ENCODE measurements at places on chromosomes 4 and X.

GRCh38 chr4:38017609-38018008 lies 57.4 kb downstream of the PTTG2 start:
- DNase-seq: no peak

- DNase-seq: no peak
These were observed 66.1 kb downstream of the NR3C2 start for GRCh38 chr4:148376151-148376550.

GRCh38 chrX:103418811-103419340 lies 42.5 kb downstream of the BEX3 start:
- DNase-seq: no peak

DNA sequence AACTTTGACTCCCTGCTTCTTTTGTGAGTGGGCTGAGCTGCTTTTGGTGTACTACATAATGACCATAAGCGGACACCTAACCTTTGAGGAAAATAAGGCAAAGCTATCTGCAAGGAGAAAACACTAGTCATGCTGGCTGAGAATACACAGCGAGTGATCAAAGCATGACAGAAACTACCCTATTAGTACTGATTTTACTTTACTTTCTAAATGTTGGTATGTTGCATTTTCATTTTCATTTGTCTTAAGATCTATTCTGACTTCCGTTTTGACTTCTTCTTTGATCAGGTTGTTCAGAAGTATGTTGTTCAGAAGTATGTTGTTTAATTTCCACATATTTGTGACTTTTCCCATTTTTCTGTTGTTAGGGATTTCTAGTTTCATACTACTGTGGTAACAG lies 361.1 kb downstream of the TRAM1L1 start:
- DNase-seq: no peak

DNA sequence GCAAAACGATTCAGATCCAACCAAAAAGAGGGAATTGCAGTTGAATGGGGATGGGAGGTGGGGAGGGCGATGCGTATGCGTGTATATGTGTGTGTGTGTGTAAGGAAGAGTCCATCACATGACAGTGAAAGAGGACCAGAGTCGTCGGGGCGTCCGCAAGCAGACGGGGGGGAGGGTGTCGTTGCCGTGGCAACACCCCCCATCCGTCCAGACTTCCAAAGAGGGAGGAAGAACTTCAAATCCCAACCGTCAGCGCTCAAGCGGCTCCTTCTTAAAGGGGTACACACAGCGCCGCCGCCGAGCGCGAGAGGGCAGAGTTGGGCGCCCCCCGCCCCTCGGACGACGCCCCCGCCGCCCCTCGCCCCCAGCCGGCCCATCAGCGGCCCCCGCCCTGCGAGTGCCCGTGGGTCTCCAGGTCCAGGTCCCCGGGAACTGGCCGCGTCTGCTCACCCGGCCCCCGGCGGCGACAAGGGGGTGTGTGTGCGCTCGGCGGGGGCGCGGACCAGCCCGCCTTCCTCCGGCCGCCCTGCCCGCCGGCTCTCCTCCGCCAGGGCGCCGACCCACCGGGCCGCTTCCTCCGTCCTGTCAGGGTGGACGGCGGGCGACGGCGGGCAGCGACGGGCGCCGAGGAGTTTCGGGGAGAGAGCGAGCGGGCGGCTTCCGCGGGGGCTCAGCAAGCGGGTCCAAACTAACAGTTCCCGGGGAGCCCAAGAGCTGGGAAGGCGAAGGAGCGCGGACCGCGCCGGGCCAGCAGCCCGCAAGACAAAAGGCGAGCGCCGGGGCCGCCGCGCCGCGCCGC lies 685 bp downstream of the LCORL start:
- no peak for DNase-seq

DNA sequence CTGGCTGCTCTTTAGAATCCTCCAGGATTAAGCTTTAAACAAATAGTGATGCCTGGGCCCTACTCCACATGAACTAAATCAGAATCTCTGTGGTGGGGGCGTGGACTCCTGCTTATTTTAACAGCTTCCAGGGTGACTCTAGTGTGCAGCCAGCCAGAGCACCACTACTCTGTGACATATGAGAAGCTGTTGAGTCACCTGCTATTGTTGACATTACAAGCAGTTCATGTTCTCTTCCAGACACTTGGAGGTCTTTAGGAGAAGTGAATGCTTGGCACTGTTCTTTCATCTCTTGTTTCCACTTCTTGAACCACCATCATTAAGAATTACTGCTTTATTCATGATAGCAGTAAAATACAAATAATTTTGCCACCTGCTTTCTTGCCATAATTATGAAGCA lies 426 bp upstream of the C4orf51 start:
- no peak for DNase-seq

- peak; percentile 46 for DNase-seq
These were observed 172.0 kb downstream of the PTTG2 start for GRCh38 chr4:38132107-38132673.

DNA sequence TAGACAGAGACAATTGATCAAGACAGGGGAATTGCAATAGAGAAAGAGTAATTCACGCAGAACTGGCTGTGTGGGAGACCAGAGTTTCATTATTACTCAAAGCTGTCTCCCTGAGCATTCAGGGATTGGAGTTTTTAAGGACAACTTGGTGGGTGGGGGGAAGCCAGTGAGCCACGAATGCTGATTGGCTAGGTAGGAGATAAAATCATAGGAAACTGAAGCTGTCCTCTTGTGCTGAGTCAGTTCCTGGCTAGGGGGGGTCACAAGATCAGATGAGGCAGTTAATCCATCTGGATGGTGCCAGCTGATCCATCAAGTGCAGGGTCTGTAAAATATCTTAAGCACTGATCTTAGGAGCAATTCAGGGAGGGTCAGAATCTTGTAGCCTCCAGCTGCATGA lies 358.6 kb downstream of the GPM6A start:
- no peak for DNase-seq

- DNase-seq: no peak
These were observed 2.2 kb downstream of the FTSJ1 start for GRCh38 chrX:48477960-48478755.

DNA sequence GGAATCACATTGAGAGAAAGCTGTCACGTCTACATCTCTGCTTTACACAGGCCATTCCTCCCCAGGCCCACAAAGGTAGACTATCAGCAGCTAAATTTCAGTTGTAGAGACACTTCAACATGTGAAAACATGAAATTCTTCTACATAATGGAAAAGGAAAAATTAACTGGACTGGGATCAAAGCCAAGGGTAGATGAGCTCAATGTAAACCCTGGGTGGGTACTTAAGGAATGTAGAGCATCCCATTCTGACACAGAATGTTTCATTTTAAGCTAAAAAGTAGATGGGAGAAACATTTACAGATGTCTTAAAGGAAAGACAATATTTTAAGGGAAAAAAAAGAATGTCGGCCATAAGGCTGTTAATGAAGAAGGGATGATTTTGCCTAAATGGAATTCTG lies 51.3 kb upstream of the NPNT start:
- no peak for DNase-seq

GRCh38 chr4:102623622-102624021 lies 122.5 kb downstream of the NFKB1 start:
- no peak for DNase-seq

GRCh38 chr4:53371049-53371448 lies 5.2 kb upstream of the SCFD2 start:
- no peak for DNase-seq

- DNase-seq: no peak
These were observed 3.2 kb upstream of the ASMTL start for GRCh38 chrX:1455948-1456280.

- no peak for DNase-seq
These were observed 29.7 kb downstream of the PDHA1 start for GRCh38 chrX:19373351-19373891.

- no peak for DNase-seq
These were observed 26.7 kb downstream of the SMARCA1 start for GRCh38 chrX:129496625-129497024.

DNA sequence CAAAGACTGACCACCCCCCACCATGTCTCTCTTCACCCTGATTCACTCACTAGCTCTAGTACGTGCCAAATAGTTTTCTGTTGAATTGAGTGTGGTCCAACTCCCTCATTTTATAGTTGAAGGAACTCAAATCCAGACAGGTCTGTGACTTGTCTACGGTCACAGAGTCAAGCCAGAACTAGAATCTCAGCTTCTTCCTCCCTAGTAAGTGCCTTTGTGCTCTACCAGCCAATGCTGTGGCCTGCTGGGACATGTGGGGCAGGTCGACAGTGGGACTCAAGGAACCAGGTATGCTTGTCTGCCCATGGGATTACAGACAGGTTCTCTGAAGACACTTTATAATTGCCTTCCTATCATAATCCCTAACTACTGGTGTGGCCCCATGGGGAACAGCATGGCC lies 108.6 kb upstream of the CPEB2 start:
- no peak for DNase-seq

DNA sequence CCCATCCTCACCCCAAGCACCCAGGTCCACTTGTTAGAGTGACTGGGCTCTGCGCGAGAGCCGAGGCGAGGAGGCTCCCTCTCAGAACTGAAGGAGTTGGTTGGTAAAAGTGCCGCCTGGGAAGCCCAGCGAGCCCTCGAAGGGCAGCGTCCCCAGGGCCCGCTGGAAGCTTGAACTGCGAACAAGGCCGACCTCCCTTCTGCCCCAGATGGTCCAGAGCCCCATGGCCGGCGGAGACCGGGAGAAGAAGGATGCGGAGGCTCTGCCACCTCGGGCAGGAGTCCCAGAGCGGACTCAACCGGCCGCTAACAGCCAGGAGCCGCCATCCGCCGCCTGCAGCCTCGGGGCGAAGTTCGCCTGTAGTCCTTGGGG lies 116.3 kb upstream of the TEX13C start:
- no peak for DNase-seq

- no peak for DNase-seq
These were observed 53.6 kb downstream of the EVC2 start for GRCh38 chr4:5654791-5655190.

- DNase-seq: no peak
These were observed 7.0 kb downstream of the MXD4 start for GRCh38 chr4:2254665-2255500.

GRCh38 chrX:74925225-74926088 lies at the start of gene NEXMIF:
Gene NEXMIF, minus strand, starts transcription at chrX:74925452.
- peak; percentile 2 for DNase-seq
